ENCODE measurements at places on chromosomes 12 and 14.

GRCh38 chr14:29227631-29228030 lies 461.0 kb downstream of the FOXG1 start:
- no peak for DNase-seq

- DNase-seq = no peak
Measured at GRCh38 chr12:98355933-98356332, 159.5 kb upstream of the TMPO start.

DNA sequence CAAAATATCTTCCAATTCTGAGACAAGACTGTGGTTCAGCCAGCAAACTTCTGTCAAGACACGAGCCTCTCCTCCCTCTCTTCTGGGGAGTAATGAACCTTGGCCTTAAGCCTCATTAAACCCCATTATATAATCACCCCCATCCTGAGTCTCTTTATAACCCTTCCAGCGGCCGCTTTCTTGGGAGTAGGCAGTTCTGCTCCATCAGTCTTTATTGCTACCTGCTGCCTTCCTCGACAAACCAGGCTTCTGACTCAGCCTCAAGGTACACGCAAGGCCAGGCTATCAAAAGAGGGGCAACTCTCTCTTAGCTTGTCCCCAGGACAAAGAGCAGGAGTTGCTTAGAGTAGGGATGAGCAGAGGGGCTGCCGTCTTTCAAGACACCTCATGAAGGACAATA lies 300.8 kb upstream of the NOS1 start:
- DNase-seq = no peak

GRCh38 chr12:91988086-91988923 lies 157.3 kb downstream of the BTG1 start:
- no peak for DNase-seq

GRCh38 chr12:107967170-107967569 lies 161.9 kb upstream of the WSCD2 start:
- DNase-seq = no peak

DNA sequence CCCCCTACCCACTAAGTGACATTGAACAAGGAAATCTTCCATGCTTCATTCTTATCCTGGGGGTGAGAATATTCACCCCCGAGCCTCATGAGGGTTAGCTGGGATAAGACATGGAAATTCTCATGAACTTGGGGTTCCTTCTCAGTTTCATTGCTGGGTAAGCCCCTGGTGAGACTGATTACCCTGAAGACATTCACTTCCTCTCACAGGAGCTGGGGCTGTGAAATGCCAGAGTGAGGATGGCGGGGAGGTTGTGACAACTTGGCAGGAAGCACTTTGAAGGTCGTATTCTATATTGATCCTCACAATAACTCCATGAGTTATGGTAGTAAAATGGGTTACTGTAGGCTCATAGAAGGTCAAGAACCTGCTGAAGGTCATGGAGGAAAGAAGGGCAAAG lies 43.5 kb downstream of the ESRRB start:
- DNase-seq = no peak

DNA sequence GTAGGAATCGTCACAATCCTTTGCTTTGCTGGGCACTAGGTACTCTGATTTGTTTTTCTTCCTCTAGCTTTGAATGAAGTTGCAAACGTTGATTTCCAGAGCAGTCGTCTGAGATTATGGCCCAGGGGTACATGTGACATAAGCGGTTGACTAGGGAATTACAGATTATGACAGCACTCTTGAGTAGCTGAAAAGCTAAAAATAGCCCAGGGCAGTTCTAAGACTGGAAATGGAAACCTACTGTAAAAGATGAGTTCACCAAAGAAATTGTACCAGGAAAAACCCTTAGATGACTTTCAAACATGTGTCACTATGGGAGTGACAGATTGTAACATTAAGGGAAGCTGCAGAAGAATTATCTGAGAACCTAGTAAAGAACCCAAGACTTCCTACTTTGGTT lies 108.5 kb downstream of the ANO6 start:
- no peak for DNase-seq

GRCh38 chr12:76317976-76318375 lies 30.2 kb downstream of the BBS10 start:
- no peak for DNase-seq

DNA sequence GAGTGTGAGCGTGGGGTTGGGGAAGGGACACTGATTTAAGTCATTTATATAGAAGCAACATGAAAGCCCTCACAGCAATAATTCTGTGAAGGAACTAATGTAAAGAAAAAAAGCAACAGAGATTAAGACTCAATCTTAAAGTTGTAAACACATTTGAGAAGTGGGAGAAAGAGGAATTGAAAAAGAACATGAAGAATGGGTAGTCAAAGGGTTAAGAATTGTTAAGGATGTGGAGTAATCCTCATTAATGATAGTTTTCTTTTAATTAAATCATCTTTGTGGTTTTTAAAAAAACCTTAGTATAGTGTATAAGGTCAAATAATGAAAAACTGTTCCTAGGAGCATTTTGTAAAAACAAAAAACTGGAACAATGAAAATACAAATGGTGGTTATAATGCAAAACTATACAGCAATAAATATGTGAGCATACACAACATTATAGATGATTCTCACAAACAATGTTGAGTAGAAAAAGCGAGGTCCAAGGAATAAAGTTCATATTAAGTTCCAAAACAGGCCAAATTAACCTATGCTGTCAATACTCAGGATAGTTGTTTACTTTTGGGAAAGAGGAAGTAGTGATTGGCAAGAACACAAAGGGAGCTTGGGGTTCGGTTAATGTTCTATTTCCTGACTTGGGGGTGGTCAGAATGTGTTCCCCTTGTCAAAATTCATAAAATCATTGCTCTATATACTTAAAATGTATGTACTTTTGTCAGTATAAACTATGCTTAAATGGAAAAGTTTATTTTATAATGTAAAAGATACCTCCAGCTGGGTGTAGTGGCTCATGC lies 120.4 kb upstream of the ATF7IP start:
- DNase-seq = no peak

GRCh38 chr12:70534466-70534865 lies 102.8 kb downstream of the PTPRB start:
- no peak for DNase-seq

All from nucleus accumbens (tissue), 56 donors.